Left kidney (tissue), 8 donors: ENCODE measurements at places on chromosomes 6 and 20. TPM values are rescaled to one million over a fixed set of nuclear protein-coding genes. Genes with fewer than 3 reads are reported as not detected.

The KHDC1 gene
- polyA plus RNA-seq = 12.3 TPM

The PTK7 gene
- 213 TPM for polyA plus RNA-seq

DNA sequence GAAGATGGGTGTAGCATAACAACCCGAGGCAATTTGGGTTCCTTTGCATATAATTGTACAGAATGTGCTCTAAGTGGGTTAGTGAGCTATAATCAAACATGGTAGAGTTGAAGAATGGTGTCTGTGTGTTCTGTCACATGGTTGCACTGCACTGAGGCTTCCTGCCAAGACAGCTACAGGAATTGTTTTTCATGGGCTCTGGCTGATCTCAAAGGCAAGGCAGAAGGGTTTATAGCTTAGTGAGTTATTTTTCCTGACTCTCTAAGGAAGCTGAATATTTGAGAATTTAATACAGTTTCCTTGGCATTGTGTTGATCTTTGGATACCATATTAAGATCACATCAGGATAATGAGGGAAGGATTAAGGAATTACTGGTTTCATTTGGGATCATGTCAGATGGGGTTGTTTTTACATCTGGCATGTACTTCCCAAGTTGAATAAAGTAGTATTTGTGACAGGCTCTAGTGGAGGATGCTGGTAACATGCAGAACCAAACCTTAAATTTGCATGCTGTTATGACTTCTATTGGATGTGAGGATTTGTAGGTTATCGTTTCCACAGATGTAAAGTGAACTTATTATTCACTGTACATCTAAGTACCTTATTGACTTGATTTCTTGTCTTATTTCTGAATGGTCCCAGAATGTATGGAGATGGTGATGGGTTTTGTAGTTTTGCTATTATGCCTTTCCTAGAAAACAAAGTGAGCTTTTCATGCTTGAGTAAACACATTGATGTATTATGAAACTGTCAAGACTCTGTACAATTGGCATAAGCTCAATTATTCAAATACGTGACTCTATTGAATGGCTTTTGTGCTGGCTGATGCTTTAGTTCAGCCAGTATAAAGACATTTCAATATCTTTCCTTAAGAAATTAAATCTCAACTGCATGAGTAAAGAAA lies 43.3 kb downstream of the LRRC1 start:
- no peak for DNase-seq

- no peak for DNase-seq
Observed at GRCh38 chr6:152952045-152952444, 30.8 kb downstream of the FBXO5 start.

- DNase-seq = no peak
Observed at GRCh38 chr6:31762878-31763618, 592 bp downstream of the SAPCD1 start.

DNA sequence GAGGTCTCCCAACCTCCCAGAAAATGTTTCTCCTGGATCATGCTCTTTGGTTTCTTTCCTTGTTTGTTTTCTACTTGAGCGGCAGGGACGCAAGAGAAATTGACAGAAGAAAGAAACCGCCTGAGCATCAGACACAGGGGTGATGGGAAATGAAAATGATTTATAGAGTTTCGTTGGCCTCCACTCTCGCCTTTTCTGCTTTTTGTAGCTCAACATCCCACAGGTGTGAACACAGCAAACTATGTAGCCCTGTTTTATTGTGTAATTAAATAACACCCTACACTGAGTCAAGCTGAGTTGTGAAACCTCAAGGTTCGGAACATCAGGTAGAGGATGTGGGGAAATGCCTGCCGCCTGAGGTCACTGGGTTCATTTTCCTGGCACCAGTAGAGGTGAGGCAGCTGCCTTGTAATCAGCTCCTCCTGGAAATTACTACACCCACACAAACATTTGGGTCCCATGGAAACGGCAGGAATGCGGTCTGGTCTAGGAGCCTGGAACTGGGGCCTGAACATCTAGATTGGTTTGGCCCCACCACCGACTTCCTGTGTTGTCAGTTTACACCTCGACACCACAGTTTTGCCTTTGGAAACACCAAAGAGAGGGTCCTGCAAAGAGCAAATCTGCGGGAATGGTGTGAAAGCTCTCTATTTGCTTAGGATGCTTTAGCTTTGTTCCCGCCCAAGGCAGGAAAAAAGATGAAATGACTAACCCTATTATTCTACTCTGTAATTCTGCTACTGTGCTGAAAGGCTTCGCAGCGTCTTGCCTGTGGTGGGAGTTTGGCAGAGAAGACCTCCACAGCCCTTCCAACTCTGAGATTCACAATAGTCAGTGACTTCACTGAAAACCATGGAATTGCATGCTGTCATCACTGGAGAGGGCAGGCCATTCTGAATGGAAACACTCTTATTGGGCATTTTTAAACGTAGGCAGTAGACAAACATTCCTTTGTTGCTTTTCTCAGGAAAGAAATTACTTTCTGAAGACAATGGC lies 53.0 kb downstream of the ADAT2 start:
- DNase-seq = peak; percentile 74

DNA sequence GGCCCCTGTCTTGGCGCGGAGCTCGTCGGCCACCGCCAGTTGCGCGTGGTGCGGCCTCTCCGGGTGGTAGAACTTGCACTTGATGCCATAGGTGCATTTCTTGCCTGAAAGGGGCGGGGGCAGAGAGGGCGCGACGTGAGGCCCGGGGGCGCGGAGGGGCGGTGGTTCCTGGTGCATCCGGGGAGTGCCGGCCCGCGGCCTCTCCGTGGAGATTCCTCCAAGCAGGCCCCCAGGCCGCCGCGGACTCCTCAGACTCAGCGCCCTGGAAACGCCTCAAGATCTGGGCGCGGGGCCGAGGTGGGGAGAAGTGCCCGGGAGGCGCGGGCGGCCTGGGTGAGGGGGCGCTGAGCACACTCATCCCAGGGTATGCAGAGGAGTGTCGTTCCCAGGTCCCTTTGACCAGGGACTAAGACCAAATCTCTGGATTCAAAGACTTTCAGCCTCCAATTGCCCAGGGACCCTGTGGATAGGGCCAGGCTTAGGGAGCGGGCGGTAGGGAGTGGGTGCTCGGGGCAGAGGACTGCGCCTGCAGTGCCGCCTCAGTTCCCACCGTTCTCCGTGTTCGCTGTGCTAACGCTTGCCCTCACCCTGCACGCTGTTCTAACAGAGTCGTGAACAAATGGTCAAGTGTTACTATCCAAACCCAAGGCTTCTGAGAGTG lies 33.3 kb downstream of the ZC3H12D start:
- no peak for DNase-seq

DNA sequence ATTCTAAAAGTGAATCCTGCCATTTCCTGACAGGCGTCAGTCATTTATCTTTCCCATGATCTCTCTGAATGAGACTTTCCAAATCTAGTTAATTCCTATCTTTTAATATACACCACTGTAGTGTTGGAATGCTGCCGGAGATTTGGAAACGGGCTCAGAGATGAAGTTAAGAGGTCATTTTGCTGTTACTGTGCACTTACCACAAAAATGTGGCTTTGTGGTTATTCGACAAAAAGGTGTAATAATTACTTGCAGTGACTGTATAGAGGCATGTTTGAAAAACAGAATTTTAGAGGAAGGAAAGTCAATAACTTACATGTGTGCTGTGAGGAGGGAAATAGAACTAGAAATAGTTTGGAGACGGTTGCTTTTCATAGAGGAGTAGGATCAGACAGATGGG lies 460.2 kb upstream of the BTBD3 start:
- no peak for DNase-seq
